ENCODE measurements at places on chromosomes 16 and 17.

GRCh38 chr16:88906020-88906419 is 39.6 kb upstream of the PABPN1L start:
- DNase-seq, result no peak

DNA sequence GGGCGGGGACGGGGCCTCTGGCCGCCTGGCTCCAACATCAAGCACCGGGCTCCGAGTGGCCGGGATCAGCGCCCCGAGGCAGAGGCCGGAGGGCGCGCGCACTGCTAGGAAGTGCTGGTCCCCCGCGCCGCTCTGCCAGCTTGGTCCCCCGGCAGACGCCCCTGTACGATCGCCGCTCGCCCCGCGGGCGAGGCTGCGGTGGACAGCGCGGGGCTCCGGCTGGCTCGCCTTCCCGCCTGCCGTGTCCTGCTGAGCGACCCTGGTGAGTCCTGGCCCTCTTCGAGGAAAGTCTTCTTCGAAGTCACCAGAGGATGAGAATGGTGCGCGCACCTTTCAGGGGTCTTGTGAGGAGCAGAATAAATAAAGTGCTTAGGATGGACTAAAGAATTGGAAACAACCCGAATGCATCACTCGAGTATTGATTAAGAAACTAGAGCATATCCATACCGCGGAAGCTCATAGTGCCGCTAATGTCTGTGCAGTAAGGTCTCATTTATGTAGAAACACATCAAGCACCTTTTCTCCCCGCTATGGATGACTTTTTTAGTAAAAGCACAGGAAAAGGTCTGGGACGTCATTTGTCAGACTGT is 392 bp downstream of the ZNF213 start:
- no peak for DNase-seq

DNA sequence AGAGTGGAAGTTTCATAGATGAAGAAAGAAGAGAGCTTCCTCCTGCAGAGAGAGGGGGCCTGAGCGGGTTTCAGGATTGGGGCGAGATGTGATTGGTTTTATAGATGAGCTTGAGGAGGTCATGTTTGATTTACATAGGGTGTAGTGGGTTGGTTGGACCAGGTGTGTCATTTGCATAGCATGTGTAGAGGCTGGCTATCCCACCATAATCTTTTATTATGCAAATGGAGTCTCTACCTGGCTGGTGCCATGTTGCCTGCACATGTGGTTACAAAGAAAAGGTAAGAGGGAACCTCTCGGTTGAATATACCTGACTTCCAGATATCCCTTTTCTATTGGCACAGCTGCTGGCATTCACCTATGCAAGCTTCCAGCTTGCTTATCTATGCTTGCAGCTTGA is 228.1 kb downstream of the BCAS3 start:
- DNase-seq, result no peak

DNA sequence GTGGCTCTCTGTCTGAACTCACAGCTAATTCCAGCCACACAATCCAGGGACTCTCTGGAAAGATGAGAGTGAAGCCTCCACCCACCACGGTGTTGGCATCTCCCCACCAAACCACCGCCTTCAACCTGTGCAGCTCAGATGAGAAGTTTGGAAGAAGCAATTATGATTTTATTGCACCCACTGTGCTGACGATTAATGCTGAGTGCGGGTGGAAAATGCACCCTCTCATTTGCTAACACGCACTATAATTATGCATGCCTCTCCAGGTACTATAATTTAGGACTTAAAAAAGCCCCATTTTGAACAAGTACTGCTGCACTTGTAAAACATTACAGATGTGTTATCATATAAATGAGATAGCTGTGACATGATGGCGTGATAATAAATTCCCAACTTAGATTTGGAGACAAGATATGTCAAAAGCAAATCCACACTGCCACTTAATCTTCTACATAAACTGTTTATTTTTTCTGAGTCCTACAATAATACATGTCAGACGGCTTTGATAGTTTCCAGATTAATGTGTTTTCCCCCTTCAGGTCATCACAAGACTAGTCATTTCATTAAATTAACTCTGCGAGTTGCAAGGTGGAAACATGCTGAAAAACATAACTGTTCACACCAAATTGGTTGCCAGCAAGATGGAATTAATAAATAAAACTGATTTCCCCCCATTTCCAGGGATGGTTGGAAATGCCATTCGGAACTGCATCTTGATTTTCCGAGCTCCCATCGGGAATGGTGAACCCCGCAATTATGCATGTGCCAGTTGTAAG is 466.5 kb upstream of the MAF start:
- DNase-seq, result no peak

- no peak for DNase-seq
Measured at GRCh38 chr17:77385750-77386501, 245.2 kb downstream of the SEC14L1 start.

DNA sequence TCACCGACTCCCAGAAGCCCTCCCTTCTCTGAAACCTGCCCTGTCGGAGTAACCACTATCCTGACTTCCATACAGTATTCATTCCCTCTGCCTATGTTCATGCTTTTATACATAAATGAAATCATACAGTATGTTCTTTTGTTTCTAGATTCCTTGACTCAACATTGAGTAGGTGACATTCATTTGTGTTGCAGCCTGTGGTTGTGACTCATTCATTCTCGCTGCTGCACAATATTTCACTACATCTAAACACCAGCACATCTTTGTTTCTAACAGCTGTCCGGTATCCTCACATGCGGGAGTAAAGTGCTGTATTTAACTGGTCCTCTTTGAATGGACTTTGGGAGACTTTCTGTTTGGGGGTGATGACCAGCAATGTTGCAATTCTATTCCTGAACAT is 135.0 kb upstream of the FOXF1 start:
- peak; percentile 75 for DNase-seq

DNA sequence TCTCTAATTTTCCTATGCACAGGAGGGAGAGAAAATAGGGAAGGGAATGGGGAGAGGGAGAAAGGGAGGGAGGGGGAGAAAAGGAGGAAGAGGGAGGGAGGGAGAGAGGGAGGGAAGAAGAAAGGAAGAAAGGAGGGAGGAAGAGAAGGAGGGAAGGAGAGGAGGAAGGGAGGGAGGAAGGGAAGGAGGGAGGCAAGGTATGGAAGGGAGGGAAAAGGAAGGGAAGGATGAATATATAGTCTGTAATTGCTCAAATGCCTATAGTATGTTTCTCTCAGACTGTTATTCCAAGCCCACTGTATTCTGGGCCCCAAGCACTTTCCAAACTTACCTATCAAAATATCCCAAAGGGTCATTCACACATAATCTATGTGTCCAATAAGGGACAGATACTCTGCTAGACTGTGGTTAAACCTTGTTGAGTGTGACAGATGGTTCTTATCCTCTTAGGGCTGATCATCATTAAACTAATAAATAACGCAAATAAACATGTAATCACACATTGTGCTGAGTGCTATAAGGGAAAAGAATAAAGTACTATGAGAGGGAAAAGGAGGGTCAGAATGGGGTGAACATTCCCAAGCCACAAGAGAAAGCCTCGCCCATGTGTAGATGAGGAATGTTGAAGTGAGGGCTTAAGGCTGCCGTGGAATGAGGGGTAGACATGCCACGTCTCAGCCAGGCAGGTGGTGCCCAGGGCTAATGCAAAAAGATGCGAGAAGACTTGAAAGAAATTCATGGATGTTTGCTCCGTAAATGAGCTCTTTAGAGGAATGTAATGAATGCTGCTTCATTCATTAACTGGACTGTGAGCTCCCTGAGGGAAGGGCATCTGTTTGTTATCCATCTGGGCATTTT is 30.6 kb downstream of the ASIC2 start:
- DNase-seq, result no peak

DNA sequence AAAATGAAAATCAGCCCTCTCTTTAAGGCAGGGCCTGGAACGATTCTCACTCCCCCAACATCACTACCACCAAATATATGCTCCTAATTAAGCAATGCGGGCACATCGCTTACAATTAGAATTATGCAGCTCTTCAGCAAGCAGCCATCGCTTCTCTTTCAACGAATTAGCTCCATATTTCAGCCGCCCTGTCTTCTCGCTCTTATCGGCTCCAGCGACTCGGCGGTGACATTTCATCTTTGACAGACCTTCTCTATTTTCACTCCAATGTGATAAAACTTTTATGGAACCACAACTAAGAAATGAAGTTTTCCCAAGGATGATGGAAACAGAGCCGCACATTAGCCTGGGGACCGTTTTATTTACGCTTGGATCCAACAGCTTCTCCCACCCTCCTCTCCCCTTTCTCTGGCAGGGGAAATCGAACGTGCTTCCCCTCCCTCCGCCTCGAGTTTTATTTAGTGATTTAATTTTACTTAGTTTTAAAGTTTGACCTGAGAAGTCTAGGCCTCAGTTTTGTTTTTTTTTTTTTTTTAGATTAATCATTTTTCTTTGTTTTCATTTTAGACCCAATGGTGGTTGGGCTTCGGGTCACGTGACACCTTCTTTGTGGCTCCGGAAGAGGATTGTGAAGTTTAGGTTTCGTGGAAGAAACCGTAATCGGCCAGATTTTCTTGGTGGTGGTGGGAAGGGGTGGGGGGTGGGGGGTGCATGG is 3.1 kb upstream of the HOXB2 start:
- DNase-seq, result no peak

All from AG08395 (cell line).